ENCODE measurements at places on chromosomes 3 and 15.
A peak's percentile ranks its signal among the peaks of the same experiment; 100 is the strongest.

DNA sequence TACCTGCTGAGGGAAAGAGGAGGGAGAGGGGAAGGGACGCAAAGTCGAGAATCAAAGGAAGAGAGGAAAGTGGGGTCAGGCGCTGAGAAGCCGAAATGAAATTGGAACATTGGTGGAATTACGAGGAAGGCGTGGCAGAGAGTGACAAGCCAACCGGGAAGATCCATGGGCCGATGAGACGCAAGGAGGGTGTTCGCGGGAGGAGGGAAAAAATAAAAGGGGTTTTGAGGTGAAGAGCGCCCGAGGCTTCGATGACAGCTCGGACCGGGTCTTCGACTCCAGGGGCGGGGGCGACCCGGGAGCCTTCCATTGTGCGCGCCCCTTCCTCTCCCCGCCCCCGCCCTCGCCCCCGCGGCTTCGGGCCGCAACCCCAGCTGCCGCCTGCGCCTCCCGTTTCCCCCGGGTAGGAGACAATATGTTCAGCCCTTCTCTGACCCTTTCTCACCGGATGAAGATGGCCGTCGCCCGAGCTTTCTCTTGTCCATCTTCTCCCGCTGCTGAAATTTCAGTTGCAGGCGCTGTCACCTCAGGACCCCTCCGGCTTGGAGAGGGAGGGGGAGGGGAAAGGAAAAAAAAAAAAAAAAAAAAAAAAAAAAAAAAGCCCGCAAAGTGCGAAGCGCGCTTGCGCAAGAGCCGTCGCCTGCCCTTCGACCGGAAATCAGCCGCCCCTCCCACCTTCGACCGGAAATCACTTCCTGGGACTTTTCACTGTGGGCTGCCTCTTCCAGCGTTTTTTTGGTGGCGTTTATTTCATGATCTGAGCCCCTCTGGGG is at the start of gene SENP7:
Gene SENP7, minus strand, starts transcription at position 567 of the 773 bp plus-strand sequence. Its CDS starts 82 bp downstream, at position 485.
- peak; percentile 58 for DNase-seq

DNA sequence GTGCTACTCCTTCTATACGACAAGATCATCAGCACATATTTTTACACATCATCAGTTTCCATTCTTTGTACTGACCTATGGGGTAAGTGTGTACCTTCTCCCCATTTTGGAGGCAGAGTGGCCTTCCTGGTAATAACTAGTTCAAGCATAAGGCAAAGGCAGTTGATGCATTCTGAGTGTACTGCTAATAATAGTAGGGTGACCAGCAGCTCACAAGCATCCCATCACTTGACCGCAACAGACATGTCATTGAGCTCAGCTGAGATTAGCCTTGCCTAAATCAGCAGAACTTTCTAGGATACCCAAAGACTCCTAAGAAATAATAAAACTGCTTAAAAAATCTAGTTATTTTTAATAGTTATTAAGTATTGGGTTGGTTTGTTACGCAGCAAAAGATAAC is 329.8 kb upstream of the FRG2C start:
- DNase-seq = no peak

GRCh38 chr3:195666-196065 is 897 bp upstream of the CHL1 start:
- no peak for DNase-seq

DNA sequence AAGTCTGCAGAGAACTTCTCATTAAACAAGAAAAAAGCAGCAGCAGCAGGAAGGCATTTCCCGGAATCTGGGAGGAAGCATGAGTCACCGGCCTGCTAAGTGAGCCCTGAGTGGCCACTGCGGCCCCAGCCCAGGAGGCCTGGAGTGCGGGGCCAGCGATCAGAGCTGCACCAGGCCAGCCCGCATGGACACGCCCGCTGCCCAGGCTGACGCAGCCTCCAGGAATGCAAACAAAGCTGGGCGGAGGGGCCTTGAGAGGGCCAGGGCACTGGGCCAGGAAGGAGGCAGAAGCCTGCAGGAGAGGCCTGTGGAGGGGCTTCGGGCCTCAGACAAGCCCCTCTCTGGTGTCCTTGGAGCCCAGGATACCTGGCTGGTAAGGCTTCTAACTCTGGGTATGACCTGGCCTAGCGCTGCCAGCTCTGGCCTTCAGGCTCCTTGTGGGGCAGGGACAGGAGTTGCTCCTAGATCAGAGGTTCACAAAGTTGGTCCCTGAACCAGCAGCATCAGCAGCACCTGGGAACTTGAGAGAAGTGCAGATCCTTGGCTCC is 101.2 kb downstream of the SMAD6 start:
- no peak for DNase-seq

DNA sequence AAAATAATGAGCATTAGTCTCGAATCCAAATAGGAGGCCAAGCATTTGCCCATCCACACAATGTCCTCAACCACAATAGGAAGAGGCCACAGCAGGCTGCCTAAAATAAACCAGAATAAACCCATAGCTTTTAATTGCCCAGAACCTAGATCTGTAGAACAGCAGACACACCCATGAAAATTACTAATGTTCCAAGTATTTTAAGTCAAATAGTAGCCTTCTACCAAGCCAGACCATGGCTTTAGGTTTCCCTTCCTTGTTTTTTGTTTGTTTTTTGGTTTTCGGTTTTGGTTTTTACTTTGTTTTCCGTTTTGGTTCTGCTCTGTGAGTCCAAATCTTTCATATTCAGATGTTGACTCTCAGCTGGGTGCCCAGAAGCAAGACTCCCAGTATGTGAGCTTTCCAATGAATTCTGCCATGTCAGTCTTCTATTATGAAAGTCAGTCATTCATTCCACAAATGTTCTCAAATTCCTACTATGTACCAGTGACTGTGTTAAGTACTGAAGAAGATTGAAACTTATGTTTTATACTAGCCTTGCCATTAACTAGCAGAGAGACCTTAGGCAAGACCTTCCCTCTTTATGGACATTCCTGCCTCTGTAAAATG is 57.8 kb upstream of the BOC start:
- no peak for DNase-seq

- no peak for DNase-seq
Measured at GRCh38 chr3:53996141-53996874, 104.6 kb upstream of the SELENOK start.

DNA sequence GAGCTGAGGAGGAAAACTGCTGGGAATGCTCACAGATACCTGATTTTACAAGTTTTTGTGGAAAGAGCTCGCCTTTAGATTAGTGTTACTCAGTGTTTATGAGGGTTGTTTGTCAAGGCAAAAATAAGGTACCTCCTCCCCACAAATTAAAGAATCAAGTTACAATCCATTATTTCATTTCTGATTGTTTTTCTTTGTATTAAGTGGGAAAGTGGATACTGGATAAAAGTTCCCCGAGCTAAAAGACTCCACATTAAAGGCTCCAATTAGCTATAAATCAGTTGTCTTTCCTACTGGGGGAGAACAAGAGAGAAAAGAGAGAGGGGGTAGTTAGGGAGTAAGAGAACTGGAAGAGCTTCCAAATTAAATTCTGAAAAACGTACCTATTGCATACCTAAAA is 1.9 kb downstream of the ALDH1A2 start:
- no peak for DNase-seq

GRCh38 chr15:53437985-53438841 is 321.2 kb downstream of the WDR72 start:
- no peak for DNase-seq

- no peak for DNase-seq
Measured at GRCh38 chr15:74529921-74530320, 11.1 kb upstream of the ARID3B start.

GRCh38 chr3:126911162-126912026 is 71.5 kb upstream of the PLXNA1 start:
- DNase-seq = peak; percentile 15

DNA sequence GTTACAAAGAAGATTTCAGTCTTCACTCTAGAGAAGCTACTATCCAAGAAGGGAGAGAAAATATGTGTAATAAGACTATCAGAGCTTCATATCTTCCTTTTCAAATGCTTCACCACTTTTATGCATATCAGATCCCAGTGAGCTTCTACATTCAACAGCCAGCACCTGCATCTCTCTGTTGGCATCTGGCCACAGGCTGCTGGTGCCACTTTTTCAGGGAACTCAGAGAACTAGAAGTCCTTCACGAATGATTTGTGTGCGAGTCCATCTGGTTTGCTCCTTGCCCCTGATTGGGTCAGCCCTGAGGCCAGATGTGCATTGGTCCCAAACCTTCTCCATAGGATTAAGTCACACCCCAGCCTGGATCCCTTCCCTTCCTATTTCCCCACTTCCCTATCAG is 22.1 kb downstream of the SNTN start:
- DNase-seq = no peak

GRCh38 chr3:184553385-184553784 is 8.2 kb upstream of the EPHB3 start:
- no peak for DNase-seq

DNA sequence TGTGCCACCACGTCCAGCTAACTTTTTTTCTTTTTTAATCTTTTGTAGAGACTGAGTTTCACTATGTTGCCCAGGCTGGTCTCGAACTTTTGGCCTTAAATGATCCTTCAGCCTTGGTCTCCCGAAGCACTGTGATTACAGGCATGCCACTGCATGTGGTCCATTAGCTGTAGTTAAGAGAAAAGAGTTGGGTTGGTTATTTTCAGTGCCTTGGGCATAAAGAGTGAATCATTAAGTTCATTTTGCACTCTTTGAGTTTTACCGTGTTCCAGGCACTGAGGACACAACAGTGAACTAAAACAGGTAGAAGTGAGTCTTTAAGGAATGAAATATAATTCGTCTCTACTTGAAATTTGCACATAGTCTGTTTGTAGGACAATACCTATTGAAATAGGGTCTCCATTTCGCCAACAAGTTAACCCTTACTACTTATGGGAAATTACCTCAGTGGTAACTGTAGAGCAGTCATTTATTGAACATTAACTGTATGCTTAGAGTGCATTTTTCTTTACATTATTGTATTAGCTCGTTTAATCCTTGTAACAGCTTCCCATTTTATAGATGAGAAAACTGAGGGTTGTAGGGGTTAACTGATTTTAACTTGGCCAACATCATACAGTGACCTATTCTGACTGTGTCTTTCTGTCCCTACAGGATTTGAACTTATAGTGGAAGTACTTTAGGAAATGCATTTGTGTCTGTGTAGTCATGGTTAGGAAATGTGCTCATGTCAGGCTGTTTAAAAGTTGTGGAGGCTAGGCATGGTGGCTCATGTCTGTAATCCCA is 22.7 kb upstream of the TRAK1 start:
- DNase-seq = no peak

- DNase-seq = no peak
Measured at GRCh38 chr15:39361497-39361896, 219.4 kb upstream of the THBS1 start.

- no peak for DNase-seq
Measured at GRCh38 chr3:21328711-21329390, 422.2 kb downstream of the ZNF385D start.

All from stimulated activated CD4-positive, alpha-beta T cell treated with anti-CD3 and anti-CD28 coated beads, TNF-alpha, amount 100 ng/mL, for 24 hours (primary cell).